ENCODE measurements at places on chromosomes 1 and 21. TPM values are rescaled to one million over a fixed set of nuclear protein-coding genes. Genes with fewer than 3 reads are reported as not detected.

Gene IPP
- 6.1 TPM for total RNA-seq

GRCh38 chr1:176206006-176206960 lies 803 bp downstream of the COP1 start:
- DNase-seq = no peak

- DNase-seq = no peak
Observed at GRCh38 chr1:57772580-57773195, 348.8 kb upstream of the DAB1 start.

GRCh38 chr21:27036736-27037301 lies 69.9 kb upstream of the ADAMTS5 start:
- no peak for DNase-seq

DNA sequence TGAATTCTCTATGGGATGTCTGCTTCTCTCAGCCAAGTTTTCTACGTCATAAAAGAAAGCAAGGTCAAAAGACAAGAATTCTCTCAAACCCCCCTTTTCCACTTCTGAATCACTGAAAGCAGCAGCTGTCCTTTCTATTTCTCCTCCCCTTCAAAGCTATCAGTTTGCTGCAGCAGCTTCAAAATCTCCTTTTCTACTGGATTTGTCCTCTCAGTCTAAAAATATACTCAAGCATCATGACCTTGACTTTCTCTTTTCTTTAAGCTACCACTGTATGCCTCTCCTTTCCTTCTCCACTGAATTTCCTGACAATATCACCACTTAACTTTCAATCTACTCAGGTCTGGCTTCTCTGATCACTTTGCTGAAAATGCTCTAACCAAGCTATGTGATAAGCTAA lies 1.9 kb downstream of the WDR64 start:
- no peak for DNase-seq

Gene NR1I3
- not detected for total RNA-seq

Gene C1orf226
- 9.6 TPM for total RNA-seq

DNA sequence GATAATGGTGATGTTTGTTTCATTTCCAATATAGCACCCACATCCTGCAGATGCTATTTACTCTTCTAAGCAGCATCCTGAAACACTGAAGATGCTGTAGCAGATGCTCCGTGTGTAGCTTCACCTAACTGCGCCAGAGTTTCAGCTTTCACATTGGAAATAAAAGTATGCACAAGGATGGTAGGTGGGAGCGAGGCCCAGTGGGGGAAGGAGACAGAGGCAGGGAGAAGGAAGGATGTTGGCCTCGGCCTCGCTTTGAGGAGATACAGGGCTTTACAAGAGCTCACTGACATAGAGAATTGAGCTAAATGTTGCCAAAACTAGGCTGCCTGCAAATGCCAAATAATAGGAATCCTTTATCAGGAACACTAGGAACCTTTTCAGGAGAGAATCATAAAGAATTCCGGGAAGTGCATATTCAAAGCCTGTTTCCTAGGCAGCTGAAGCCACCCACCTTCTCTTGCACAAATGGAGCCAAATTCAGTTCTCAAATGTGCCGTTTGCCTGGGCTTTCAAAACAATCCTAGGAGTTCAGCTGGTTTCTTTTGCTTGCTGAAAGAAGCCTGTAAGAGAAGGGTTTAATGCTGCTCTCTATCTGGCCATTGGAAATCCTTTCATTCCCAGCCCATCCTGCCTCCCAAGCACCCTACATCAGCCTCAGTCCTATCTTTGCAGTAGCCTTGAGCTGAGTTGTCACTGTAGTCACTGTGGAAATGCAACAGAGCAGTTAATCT lies 135.4 kb upstream of the ATP1B1 start:
- DNase-seq = no peak

DNA sequence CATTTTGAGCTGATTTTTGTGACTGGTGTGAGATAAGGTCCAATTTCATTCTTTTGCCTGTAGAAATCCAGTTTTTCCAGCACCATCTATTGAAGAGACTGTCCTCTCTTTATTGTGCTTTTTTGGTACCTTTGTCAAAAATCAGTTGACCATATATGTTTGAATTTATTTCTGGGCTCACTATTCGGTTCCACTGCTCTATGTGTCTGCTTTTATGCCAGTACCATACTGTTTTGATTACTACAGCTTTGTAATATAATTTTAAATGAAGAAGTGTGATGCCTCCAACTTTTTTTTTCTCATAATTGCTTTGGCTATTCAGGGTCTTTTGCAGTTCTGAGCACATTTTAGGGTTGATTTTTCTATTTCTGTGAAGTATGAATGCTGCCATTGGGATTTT lies 69.0 kb downstream of the LAMC2 start:
- no peak for DNase-seq

Gene CYP4A22
- not detected for total RNA-seq
